Effector CD4-positive, alpha-beta T cell (primary cell): ENCODE measurements at places on chromosomes 5 and 9.

GRCh38 chr9:107587191-107587963, 97.8 kb upstream of the KLF4 start:
- DNase-seq, result no peak

GRCh38 chr9:123513554-123513953, 157.6 kb downstream of the CRB2 start:
- DNase-seq, result no peak

- DNase-seq, result no peak
Observed at GRCh38 chr9:94623253-94623652, 16.1 kb downstream of the FBP1 start.

DNA sequence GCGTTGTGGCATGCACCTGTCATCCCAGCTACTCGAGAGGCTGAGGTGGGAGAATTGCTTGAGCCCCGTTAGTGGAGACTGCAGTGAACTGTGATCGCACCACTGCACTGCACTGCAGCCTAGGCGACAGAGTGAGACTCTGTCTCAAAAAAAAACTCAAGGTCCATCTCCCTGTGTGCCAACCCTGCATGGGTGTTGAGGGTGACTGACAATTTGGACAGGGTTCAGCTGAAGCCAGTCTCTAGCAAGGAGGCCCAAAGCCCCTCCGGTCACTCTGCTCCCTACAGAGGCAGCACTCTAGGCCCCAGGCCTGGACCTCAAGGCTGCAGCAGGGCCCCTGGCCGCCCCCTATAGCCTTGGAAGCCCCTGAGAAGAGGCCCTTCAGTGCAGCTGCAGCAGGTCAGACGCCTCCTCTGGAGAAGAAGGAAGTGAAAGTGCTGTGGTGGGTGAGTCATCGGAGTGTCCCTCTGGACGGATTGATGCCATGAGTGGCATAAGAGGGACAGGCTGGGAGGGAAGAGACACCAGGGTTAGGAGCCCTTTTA, 39.2 kb upstream of the NEK6 start:
- DNase-seq, result no peak

GRCh38 chr5:142840575-142840974, 70.4 kb downstream of the ARHGAP26 start:
- no peak for DNase-seq

DNA sequence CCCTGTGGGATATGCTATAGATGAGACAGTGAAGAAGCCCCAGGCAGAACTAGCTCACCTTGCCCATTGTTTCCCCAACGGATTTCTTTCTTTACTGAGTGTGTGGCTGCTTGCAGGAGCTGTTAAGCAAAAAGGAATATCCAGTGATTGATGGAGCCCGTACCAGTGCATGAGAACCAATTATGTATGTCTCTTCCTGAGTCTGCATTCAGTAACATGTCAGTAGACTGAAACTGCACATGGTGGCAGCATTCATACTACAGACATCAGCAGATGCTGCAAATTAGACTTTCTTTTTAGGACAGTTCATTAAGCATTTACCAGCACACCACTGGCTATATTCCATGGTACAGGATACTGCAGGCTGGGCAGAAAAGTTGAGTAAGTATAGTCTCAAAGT, 90.3 kb upstream of the PLCXD3 start:
- no peak for DNase-seq

GRCh38 chr5:135269199-135269598, 129.8 kb downstream of the MACROH2A1 start:
- DNase-seq, result no peak

- DNase-seq, result no peak
Observed at GRCh38 chr9:14223081-14223480, 90.9 kb downstream of the NFIB start.

- DNase-seq, result no peak
Observed at GRCh38 chr5:51347704-51348103, 35.5 kb upstream of the ISL1 start.

DNA sequence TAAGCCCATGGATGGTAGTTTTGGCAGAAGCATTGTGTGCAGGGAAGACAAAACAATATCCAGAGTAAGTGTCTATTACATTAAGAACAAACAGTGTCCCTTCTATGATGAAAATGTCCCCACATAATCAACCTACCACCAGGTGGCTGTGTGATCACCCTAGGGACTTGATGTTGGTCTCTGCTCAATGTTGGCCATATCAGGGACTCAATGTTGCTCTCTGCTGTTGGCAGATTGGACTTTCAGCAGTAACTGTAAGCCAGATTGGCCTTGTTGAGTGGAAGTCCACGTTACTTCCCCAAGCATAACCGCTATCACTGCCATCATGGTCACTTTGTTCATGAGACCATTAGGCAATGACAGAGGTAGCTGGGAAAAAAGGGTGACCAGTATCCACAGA, 52.8 kb upstream of the PRSS3 start:
- DNase-seq, result no peak

DNA sequence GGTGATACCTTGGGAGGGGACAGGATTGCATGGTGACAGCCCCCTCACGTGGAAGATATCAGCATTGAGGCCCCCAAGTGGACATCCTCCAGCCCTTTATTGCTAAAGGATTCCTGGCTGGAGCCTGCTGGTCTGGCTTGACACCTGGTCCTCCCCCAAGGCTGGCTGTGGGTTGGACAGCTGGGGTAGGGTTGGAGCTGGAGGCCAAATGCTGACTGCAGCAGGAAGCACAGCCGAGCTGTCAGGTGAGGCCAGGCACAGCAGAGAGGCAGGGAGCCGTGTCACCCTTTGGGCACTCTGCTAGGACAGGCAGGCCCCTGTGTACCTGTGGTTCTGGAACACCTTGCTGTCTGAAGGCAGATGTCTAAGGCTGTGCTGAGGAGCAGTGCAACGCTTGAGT, 2.2 kb downstream of the CACFD1 start:
- DNase-seq, result no peak

DNA sequence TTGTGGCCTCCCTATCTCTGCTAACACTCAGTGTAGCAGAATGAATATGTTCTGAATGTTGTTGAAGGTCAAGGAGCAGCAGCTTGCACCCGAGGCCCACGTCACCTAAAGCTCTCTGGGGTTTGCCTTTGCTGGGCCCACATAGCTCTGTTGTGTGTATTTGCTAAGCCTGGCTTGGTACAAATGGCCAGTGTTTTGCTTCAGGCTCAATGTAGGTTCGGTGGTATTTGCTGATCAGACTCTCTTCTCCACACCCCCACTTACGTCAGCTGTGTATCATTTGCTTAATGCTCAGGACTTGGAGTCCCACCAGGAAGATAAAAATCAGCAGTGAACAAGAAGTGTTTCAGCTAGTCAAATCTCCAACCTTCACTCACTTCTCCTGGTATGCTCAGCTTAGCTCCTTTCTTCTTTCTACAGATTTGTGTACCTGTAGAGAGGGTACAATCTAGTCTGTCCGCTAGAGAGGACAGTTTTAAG, 4.8 kb upstream of the RFESD start:
- DNase-seq, result no peak

- DNase-seq, result no peak
Observed at GRCh38 chr5:124743602-124744169, 2.8 kb downstream of the ZNF608 start.

- no peak for DNase-seq
Observed at GRCh38 chr9:38649731-38650363, 29.5 kb upstream of the ANKRD18A start.

DNA sequence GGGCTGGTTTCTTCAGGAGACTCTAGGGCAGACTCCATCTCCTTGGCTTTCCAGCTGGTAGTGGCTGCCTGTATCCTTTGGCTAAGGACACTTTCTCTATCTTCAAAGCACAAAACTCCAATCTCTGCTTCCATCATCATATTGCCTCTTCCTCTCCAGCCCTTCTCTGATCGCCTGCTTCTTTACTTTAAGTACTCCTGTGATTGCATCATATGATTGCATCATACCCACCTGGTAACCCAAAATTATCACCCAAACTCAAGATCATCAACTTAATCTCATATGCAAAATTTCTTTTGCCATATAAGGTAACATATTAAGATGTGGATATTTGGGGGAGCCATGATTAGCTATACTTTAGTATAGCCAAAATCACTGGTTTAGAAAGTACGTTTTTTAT, 1092.6 kb upstream of the CDH6 start:
- no peak for DNase-seq

DNA sequence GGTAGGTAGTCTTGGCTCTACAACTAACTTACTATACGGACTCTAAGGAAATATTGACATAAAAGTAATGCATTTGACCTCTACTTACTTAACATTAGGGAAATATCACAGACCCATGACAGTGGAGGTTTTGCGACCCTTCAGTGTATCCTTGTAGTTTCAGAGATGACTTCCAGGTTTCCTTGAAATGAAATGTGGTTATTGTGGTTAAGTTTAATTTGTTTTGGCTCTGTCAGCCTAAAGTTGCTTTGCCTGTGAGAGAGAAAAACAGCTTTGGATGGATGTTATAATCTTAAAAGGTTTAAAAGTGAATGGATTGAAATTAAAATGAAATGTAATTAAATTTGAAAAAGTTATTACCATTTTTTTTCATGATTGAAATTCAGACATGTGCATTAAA, 42.9 kb downstream of the LRRTM2 start:
- DNase-seq, result no peak

- no peak for DNase-seq
Observed at GRCh38 chr9:72041369-72041768, 19.0 kb downstream of the C9orf57 start.

- DNase-seq, result no peak
Observed at GRCh38 chr5:94094793-94095441, 353.5 kb upstream of the POU5F2 start.

DNA sequence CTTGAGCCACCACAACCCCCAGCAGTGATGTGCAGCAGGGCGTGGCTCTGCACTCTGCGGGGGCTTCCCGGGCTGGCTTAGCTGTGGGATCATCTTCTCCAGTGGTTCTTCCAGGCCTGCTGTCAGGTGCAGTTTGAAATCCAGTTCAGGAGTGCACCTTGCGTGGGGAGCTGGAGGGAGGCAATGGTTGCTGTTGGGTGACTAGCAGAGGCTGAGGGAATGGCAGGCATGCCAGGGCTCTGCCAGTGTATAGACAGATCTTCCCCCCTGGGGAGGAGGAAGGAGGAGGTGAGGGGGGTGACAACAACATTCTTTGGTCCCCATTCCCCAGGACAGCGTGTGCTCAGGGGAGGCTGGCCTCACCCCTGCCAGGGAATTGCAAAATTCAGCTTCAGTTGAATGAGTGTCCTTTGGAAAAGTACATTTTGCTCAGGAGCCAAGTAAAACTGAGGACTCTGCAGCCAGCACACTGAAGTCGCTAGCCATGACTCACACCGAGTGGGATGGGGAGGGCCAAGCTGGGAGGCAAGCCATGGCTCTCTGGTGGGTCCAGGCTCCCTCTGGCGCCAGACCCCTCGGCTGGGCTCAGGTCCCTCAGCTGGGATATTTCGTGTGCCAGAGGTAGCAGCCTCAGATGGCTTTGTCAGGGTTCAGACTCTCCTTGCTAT, 35.0 kb downstream of the ERGIC1 start:
- no peak for DNase-seq

DNA sequence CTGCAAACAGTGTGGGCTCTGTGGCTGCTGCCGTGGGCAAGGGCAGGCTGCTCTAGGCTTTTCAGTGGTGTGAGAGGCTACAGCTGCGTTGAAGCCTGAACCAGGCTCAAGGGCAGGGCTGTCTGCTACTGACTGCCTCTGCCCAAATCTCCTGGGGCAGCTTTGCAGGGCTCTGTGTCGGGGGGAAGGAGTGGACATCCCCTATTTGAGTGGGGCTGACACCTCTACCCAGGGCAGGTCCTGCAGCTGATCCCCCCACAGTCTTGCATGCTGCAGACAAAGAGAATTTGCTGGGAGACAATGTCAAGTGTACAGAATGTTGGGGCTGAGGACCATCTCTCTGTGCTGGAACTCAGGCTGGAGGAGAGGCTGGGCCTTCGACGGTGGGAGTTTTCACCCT, 240.2 kb downstream of the PBX3 start:
- DNase-seq, result no peak

- no peak for DNase-seq
Observed at GRCh38 chr5:54772684-54773083, 212.7 kb downstream of the ESM1 start.
